ENCODE measurements at places on chromosomes 16 and 17.

DNA sequence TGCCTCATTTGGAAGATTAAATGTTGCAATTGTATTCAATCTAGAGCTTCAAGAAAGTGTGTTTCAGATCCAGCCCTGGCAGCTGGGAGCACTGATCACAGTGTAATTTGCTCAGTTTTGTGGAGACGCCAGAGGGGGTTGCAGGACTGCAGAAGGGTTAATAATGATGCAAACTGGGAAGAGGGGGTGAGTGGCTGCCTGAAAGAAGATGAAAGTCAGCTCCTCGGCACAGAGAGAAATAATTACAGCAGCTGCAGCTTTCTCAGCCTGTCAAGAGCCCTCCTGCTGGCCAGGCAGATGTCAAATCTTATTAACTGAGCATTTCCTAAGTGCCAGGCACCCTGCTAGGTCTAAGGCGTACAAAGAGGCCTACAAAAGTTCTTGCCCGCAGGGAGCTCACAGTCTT, 97.7 kb downstream of the ZNF18 start:
- no peak for DNase-seq

DNA sequence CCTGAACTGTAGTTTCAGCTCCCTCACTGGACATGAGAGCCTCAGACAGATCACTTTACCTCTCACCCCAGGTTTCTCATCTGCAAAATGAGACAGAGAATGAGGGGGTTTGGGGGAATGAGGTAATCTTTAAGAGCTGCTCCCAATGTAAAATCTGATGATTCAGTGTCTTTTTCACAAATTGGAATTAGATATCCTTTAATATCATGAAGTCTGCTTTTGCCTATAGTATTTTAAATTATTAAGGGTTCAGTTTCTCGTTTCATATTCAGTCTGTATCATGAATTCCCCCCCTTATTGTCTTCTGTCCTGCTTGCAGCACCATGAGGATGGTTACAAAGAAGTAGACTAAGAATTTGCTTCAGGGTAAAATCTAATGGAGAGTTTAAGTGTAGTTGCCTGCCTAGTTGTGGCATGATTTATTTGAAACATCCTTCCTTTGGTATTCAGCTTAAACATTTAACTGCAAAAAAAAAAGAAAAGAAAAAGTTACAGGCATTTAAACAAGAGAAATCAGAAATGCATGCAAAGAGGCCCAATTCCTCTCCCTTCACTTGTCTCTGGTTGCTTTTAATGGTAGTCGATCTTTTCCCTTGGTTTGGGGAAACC, 77.3 kb downstream of the WNT3 start:
- no peak for DNase-seq

- no peak for DNase-seq
Observed at GRCh38 chr17:68718926-68719325, 117.8 kb upstream of the FAM20A start.

DNA sequence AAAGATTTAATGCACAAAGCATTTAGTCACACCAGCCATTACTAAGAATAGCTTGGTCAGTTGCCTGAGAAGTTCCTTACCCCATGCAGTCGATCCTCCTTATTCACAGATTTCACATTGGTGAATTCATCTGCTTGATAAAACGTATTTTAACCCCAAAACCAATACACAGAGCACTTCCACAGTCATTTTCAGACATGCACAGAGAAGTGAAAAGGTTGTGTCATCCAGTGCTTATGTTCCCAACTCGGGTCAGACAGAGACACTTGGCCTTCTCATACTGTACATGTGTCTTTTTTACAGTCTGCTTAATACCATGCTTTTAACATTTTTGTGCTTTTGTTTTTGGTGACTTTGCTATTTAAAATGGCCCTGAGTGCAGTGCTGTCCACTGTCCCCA, 219.7 kb downstream of the SPECC1 start:
- DNase-seq, result no peak

DNA sequence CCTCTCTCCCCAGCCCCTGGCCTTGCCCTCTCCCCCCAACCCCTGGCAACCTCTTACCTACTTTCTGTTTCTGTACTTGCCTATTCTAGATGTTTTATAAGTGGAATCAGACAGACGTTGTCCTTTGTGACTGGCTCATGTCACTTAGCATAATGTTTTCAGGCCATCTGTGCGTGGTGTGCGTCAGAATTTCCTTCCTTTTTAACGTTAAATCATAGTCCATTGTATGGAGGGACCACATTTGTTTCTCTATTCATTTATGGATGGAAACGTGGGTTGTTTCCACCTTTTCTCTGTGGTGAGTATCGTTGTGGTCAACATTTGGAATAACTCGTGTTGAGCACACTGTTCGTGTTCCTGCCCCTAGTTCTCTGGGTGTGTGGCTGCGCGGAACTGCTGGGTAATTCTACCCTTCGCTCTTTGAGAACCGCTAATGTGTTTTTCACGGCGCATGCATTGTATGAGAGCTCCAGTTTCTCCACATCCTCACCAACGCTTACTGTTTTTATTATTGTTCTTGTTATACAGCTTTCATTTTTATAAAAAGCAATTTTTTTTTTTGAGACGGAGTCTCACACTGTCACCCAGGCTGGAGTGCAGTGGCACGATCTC, 26.3 kb downstream of the ACTG1 start:
- DNase-seq, result no peak

DNA sequence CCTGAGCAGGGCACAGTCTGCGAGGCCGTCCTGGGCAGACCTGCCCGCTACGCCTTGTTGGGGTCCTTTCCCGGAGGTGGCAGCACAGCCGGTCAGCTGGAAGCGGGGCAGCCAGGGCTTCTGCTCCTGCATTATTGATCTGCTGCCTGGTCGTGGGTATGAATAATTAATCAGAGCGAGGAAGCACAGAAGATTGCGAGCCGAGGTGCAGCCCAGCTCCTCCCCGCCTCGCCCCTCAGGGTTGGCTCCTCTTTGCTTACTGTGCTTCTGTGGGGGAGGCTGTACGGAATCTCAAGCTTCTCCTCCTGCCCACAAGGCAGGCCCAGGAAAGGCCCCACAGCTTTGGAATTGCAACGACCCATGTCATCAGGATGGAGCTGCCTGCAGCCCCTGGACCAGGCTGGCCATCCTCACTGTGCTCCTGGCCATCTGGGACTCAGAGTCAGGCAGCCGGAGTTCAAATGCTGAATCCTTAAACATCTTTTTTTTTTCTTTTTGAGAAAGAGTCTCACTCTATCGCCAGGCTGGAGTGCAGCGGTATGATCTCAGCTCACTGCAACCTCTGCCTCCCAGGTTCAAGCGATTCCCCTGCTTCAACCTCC, 25.6 kb downstream of the TRARG1 start:
- no peak for DNase-seq

DNA sequence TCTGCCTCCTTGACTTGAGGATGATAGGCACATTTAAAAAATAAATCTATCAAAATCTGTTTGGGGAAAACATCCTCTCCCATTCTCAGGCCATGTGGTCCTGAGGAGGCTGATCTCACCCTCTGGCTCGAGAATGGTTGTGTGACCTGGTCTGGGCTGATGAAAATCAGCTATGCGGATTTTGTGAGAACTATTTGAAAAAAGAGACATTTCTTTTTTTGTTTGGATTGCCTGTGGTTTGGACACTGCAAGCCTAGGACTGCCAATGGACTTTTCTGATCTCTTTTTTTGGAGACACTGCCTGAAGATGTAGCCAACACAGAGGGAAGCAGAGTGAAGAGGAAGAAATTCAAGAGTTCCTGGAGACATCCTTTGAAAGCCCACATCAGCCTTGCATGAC, 145.9 kb downstream of the HS3ST3B1 start:
- no peak for DNase-seq

GRCh38 chr16:78535098-78535497, 435.6 kb downstream of the WWOX start:
- DNase-seq, result no peak
